GM12878 (cell line): ENCODE measurements at places on chromosomes 4 and X. TPM values are rescaled to one million over a fixed set of nuclear protein-coding genes. Genes with fewer than 3 reads are reported as not detected.

Gene TSR2
- 32.5 and 34.4 TPM in 2 replicates for total RNA-seq

Gene HS3ST1
- total RNA-seq, result 0.18 and 0.80 TPM in 2 replicates

DNA sequence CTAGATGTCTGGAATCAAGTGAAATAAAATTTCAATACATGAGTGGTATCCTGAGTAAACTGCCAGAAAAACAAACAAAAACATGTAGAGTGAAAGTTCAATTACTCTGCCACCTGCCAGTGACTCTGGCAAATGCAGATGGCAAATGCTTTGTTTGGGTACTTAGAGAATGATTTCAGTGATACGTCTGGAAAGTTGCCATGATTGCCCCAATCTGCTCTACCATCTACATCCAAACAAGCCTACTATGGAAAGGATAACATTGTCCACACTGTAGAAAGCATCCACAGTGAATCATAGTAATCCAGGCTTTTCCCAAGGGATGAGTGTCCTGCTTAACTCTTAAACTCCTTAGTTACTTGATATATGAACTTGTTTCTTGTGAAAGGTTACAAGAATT is 3.4 kb downstream of the SPATA4 start:
- H3K4me3 ChIP-seq, result no peak overlapping the region
- peaks cover 12% of the 10 kb centered on the region for H3K4me1 ChIP-seq
- DNase-seq, result no peak
- H3K27ac ChIP-seq, result no peak overlapping the region

Gene CFI
- total RNA-seq, result 0.28 and 0.32 TPM in 2 replicates

GRCh38 chrX:135345107-135345589 is 35.9 kb downstream of the ETDC start:
- H3K4me1 ChIP-seq, result no peaks in the 10 kb centered on the region
- no peak for DNase-seq
- peak overlapping the region; percentile 72 for H3K4me3 ChIP-seq
- no peak overlapping the region for H3K27ac ChIP-seq

DNA sequence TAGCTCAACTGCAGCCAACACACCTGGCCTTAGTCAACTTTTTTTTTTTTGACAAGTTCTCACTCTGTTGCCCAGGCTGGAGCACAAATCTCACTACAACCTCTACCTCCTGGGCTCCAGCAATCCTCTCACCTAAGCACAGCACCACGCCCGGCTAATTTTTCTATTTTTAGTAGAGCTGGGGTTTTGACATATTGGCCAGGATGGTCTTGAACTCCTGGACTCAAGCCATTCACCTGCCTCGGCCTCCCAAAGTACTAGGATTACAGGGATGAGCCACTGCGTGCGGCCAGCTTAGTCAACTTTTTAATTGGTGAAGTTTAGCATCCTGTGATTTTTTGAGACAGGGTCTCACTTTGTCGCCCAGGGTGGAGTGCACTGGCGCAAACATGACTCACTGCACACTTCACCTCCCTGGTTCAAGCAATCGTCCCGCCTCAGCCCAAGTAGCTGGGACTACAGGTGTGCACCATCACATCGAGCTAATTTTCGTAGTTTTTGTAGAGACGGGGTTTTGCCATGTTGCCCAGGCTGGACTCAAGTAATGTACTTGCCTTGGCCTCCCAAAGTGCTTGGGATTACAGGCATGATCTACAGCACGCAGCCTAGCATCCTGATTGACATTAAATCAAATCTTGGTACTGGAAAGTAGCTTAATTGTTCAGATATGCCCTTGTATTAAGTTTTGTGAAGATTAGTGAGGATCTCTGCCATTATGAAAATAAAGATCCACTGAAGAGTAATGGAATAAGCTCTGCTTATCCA is 8.3 kb downstream of the HNRNPDL start:
- H3K27ac ChIP-seq, result no peak overlapping the region
- peaks cover 3% of the 10 kb centered on the region; the same call in 1 of the 2 replicates for H3K4me1 ChIP-seq
- H3K27me3 ChIP-seq, result no peaks in the 10 kb centered on the region
- peaks cover 18% of the 10 kb centered on the region for H3K36me3 ChIP-seq
- no peak for DNase-seq
- no peak overlapping the region for H3K4me3 ChIP-seq

DNA sequence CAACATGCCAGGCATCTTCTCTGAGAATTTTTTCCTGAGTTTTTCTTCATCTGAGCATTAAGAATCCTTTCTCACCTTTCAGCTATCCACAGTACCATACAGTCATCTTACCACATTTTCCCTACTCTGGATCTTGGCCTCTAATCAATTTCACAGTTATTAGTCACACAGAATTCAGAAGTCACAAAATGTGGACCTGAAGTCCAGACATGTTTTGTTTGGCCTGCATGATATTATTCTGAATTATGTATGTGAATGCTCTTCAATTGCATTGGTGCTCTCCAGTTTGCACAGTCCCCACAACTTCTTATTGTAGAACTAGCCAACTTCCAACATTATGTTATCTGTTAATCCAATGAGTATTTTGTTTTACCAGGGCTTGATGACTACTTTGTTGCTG is 102.3 kb upstream of the GRIA3 start:
- H3K27ac ChIP-seq, result no peak overlapping the region
- no peak overlapping the region for H3K4me3 ChIP-seq
- no peaks in the 10 kb centered on the region for H3K36me3 ChIP-seq
- DNase-seq, result no peak

Gene ZCCHC18
- total RNA-seq, result 1.7 and 2.6 TPM in 2 replicates

Gene ITIH6
- total RNA-seq, result not detected in 2 replicates

DNA sequence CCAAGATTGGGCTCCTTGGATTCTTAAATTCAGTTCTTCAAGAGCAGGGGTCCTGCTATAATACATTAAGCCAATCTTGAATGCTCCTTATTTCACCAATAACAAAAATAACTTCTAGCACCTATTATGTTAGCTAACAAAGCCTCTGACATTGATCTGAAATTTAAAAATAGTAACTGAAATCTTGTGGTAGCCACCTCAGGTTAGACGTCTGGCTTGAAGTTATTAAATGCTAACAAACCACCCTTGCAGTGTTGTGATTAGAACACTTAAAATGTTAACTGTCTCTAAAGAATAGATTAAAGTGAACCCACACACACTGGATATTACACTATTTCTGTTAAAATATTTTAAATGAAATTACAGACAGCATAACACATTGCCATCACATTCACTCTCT is 49.8 kb upstream of the LGI2 start:
- no peak for DNase-seq
- H3K4me1 ChIP-seq, result no peaks in the 10 kb centered on the region
- H3K4me3 ChIP-seq, result no peak overlapping the region
- H3K27ac ChIP-seq, result no peak overlapping the region
- H3K27me3 ChIP-seq, result no peaks in the 10 kb centered on the region; the same call in none of the 2 replicates

DNA sequence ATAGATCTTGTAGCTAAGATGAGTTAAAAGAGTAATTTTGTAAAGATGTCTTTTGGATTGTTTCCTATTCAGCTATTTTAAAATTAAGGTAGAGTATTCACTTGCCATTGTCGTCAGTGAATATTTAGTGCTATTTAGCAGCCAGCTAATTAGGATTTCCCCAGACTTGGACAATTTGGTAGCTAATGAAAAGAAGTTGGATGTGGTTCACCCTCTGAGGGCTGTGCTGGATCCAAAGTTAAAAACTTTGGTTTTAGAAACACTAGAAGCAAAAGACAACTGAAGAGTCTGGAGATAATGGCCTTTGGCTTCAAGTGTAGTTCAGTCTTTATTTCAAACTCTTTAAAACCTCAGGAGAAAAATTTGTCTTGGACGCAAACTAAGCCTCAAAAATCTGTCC is 41.3 kb downstream of the ATG4A start:
- no peak overlapping the region for H3K27ac ChIP-seq
- H3K4me1 ChIP-seq, result no peaks in the 10 kb centered on the region
- no peaks in the 10 kb centered on the region; the same call in 1 of the 2 replicates for H3K36me3 ChIP-seq
- no peak overlapping the region for H3K4me3 ChIP-seq
- DNase-seq, result no peak
- no peaks in the 10 kb centered on the region for H3K27me3 ChIP-seq

Gene ZDHHC15
- 0.05 TPM in 1 of 2 replicates, not detected in the other for total RNA-seq

- no peak overlapping the region for H3K27ac ChIP-seq
- H3K4me1 ChIP-seq, result no peaks in the 10 kb centered on the region
- H3K27me3 ChIP-seq, result no peaks in the 10 kb centered on the region
Measured at GRCh38 chr4:183924362-183925044, 19.4 kb downstream of the STOX2 start.

DNA sequence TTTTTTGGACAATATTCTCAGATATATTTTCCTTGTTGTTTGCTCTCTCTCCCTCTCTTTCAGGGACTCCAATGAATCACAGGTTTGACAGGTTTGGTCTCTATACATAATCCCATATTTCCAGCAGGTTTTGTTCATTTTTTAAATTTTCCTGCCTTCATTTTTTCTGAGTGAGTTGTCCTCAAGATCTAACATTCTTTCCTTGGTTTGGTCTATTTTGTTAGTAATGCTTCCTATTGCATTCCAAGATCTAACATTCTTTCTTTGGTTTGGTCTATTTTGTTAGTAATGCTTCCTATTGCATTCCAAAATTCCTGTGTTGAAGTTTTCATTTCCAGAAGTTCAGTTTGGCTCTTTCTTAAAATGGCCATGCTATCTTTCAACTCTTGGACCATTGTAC is 45.3 kb upstream of the ZMAT1 start:
- no peak overlapping the region for H3K27ac ChIP-seq
- no peaks in the 10 kb centered on the region for H3K36me3 ChIP-seq
- DNase-seq, result no peak
- H3K27me3 ChIP-seq, result no peaks in the 10 kb centered on the region
- no peaks in the 10 kb centered on the region for H3K4me1 ChIP-seq

Gene SPANXB1
- not detected in 2 replicates for total RNA-seq

- H3K36me3 ChIP-seq, result no peaks in the 10 kb centered on the region
- no peaks in the 10 kb centered on the region for H3K27me3 ChIP-seq
- no peaks in the 10 kb centered on the region for H3K4me1 ChIP-seq
- peak; percentile 5 for DNase-seq
- no peak overlapping the region for H3K27ac ChIP-seq
Measured at GRCh38 chrX:30504309-30504708, 73.3 kb downstream of the TASL start.

Gene BANK1
- total RNA-seq, result 0.37 and 0.44 TPM in 2 replicates
